Muscle of leg (tissue), 16 donors: ENCODE measurements at places on chromosomes 4 and X.

DNA sequence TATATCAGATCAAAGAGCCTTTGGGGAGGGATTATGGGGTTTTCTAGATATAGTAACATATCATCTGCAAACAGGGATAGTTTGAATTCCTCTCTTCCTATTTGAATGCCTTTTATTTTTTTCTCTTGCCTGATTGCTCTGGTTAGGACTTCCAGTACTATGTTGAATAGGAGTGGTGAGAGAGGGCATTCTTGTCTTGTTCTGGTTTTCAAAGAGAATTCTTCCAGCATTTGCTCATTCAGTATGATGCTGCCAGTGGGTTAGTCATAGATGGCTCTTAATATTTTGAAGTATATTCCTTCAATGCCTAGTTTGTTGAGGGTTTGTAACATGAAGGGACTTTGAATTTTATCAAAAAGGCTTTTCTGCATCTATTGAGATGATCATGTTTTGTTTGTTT lies 25.6 kb upstream of the ABCB7 start:
- H3K4me1 ChIP-seq = no peaks in the 10 kb centered on the region
- H3K4me3 ChIP-seq = no peak overlapping the region
- H3K27ac ChIP-seq = no peak overlapping the region

DNA sequence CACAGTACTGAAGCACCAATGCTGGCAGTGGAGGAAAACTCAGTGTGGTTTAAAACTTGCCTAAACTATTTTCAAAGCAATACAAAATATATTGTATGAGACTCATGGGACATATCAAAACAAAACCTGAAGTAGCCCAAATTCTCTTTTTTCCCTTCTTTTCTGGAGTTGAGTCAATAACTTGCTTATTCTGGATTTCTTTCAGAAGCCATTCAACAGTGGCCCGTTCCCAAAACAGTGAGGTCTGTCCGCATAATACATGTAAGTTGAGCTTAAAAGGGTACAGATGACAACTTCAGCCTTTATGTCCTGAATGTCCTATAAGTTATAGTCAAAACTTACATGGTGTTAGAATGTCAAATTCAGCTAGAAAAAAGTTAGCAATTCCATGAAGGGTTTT lies 100.8 kb downstream of the SHISA3 start:
- H3K4me3 ChIP-seq = no peak overlapping the region
- H3K4me1 ChIP-seq = peaks cover 3% of the 10 kb centered on the region
- H3K27me3 ChIP-seq = no peaks in the 10 kb centered on the region

GRCh38 chr4:26959654-26960047 lies 99.0 kb downstream of the STIM2 start:
- no peak overlapping the region for H3K27ac ChIP-seq
- H3K36me3 ChIP-seq = peaks cover 5% of the 10 kb centered on the region
- DNase-seq = no peak

GRCh38 chr4:98796991-98797390 lies 131.9 kb downstream of the EIF4E start:
- no peak overlapping the region for H3K27ac ChIP-seq
- H3K36me3 ChIP-seq = no peaks in the 10 kb centered on the region
- H3K4me1 ChIP-seq = no peaks in the 10 kb centered on the region
- no peaks in the 10 kb centered on the region for H3K27me3 ChIP-seq
- no peak for DNase-seq

GRCh38 chrX:12794654-12795053 lies 3.4 kb downstream of the PRPS2 start:
- no peak for DNase-seq
- peaks cover 18% of the 10 kb centered on the region for H3K27me3 ChIP-seq
- H3K4me3 ChIP-seq = no peak overlapping the region
- no peak overlapping the region for H3K27ac ChIP-seq
- peaks cover 3% of the 10 kb centered on the region for H3K4me1 ChIP-seq

- no peaks in the 10 kb centered on the region for H3K4me1 ChIP-seq
- no peak for DNase-seq
- H3K27ac ChIP-seq = no peak overlapping the region
- no peak overlapping the region for H3K4me3 ChIP-seq
- no peaks in the 10 kb centered on the region for H3K27me3 ChIP-seq
Observed at GRCh38 chr4:95676190-95676589, 127.4 kb upstream of the UNC5C start.

DNA sequence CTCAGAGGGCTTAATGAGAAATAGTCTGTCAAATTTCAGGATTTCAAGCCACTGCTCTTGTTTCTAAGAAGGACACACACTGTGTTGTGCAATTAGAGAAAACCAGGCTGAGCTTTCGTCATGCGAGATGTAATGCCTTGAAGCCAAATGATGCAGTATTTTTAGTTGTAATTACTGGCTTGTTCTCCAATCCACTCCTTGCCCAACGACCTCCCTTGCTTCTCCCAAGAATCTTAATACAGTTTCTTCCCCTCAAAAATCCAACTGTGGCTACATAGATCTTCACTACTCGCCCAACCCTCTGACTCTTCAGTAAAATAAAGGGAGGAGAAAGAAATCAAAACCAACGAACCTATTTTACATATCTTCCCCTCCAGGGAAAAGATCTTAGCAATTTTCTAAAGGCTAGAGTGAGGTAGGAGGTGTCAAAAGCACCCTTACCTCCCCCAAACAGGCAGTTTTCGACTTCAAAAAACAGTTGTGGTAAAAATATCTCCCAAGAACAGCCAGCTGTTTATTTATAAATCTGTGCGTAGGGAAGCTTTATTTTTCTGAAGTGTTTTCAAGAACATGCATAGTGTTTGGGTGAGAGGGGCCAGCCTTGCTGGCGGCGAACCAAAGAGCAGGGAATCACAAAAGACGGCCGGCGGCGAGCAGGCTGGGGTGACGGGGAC lies 68.7 kb downstream of the MGST2 start:
- peaks cover 24% of the 10 kb centered on the region for H3K4me1 ChIP-seq
- DNase-seq = peak; percentile 35
- peak overlapping the region; percentile 53 for H3K4me3 ChIP-seq
- peak overlapping the region; percentile 84 for H3K27ac ChIP-seq

DNA sequence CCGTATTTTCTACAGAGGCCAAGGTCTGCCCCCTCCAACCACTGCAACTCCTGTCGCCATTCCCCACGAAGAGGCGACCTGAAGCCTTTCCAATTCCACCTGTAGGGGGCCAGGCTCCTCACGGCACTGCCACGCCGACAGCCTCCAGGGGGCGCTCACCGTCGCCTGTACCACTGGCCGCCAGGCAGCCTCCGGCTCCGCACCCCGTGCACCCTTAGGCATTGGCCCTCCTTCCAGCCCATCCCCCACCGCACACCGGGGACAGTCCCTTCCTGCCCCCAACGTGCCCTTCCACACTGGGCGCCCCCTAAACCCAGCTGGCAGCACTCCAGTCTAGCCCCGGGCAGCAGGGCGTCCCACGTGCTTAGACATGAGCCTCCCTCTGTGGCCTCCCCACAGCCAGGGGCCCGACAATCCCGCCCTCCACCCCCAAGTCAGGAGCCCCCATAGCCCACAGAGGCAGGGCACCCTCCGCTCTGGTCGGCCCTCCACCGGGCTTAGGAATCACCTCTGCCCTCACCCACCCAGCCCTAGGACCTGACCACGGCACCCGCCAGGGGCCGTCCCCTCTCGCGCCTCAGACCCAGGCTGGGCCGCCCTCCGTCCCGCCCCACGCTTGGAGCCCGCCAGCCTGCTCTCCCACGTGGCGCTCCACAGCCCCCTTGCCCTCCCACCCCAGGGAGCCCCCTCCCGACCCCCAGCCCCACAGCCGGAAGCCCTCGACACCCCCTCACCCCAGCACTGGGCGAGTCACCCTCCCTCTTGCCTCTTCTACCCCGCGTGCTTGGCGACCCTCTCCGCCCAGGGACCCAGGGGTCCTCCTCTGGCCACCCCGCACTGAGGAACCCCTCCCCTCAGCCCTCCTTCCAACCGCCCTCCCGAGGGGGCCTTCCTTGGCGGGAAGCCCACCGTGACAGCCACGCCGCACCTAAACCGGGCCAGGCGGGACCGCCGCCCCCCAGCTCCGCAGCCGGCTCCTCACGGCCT lies 711 bp downstream of the PNMA6E start:
- H3K27ac ChIP-seq = no peak overlapping the region
- H3K27me3 ChIP-seq = peaks cover 5% of the 10 kb centered on the region
- H3K36me3 ChIP-seq = no peaks in the 10 kb centered on the region
- DNase-seq = no peak

DNA sequence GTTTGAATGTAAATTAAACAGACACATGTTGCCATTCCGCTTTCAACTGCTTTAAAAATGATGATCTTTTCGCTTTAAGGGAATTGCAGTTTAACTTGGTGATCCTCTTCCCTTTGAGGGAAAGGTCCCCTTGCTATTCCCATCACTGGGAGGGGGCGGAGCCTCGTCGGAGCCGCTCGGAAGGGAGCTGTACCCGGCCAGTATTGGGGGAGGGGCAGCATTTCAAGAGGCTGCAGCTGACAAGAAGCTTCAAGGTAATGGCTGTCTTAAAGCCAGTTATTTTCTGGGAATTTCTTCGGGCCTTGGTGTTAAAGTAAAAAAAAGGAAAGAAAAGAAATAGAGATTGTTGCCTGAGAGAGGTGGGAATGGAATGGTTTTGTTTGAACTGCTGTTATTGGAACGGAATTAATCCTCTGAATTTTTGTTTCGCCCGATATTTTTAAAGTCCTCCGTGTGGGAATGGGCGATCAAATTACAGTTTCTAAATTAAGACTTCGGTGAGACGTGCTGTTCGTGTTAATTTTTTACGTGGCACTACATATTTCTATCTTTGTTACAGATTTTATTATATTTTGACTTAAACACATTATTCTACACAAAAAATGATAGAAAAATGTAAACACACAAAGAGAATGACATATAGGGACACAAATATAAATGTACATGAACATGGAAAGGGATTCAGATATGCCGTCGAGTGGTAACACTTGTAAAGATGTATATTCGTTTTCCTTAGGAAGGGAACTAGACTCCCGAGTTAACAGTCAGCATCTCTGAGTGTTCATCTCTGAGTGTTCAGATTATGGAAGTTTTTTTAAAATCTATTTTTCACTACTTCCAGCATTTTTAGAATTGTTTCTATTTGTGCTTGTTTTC lies 9.2 kb downstream of the PWWP3B start:
- H3K27me3 ChIP-seq = peaks cover 8% of the 10 kb centered on the region
- peak; percentile 87 for DNase-seq
- H3K27ac ChIP-seq = peak overlapping the region; percentile 59
- H3K4me3 ChIP-seq = peak overlapping the region; percentile 39

- no peak overlapping the region for H3K4me3 ChIP-seq
- H3K27me3 ChIP-seq = no peaks in the 10 kb centered on the region
- no peaks in the 10 kb centered on the region for H3K4me1 ChIP-seq
- no peaks in the 10 kb centered on the region for H3K36me3 ChIP-seq
- H3K27ac ChIP-seq = no peak overlapping the region
- no peak for DNase-seq
Observed at GRCh38 chr4:173990869-173991210, 292.6 kb downstream of the FBXO8 start.

- peak overlapping the region; percentile 57 for H3K27ac ChIP-seq
- H3K4me3 ChIP-seq = no peak overlapping the region
- DNase-seq = peak; percentile 88
- no peaks in the 10 kb centered on the region for H3K36me3 ChIP-seq
- H3K4me1 ChIP-seq = peaks cover 5% of the 10 kb centered on the region
Observed at GRCh38 chr4:168569066-168569930, 72.4 kb downstream of the PALLD start.

GRCh38 chr4:165684177-165684805 lies 188.7 kb upstream of the TLL1 start:
- H3K4me1 ChIP-seq = no peaks in the 10 kb centered on the region
- H3K36me3 ChIP-seq = no peaks in the 10 kb centered on the region
- no peaks in the 10 kb centered on the region for H3K27me3 ChIP-seq
- DNase-seq = peak; percentile 56

GRCh38 chr4:75229806-75230570 lies 284.2 kb downstream of the RCHY1 start:
- no peaks in the 10 kb centered on the region for H3K36me3 ChIP-seq
- no peak overlapping the region for H3K27ac ChIP-seq
- H3K27me3 ChIP-seq = no peaks in the 10 kb centered on the region
- no peak overlapping the region for H3K4me3 ChIP-seq
- H3K4me1 ChIP-seq = no peaks in the 10 kb centered on the region

DNA sequence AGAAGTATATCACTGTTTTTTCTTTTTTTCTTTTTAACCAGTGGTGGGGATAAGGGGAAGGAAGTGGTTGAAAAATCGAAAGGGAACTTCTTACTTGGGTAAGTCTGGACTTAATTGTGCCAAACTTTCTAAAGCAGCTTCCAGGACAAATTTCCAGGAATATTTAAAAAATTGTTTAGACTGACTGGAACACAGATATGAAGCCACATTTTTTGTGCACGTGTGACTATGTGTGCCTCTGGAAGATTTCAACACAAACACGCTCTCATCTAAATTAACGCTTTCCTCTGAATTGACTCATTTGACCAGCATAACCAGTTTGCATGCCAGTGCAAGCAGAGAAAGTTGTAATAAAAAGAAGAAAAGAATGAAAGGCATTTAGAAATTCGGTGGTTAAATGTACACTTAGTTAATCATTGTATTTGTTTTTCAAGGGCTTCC lies 18.8 kb upstream of the YTHDC1 start:
- no peaks in the 10 kb centered on the region for H3K4me1 ChIP-seq
- H3K4me3 ChIP-seq = no peak overlapping the region
- H3K27ac ChIP-seq = no peak overlapping the region
- no peaks in the 10 kb centered on the region for H3K27me3 ChIP-seq
- no peak for DNase-seq
- H3K36me3 ChIP-seq = no peaks in the 10 kb centered on the region

DNA sequence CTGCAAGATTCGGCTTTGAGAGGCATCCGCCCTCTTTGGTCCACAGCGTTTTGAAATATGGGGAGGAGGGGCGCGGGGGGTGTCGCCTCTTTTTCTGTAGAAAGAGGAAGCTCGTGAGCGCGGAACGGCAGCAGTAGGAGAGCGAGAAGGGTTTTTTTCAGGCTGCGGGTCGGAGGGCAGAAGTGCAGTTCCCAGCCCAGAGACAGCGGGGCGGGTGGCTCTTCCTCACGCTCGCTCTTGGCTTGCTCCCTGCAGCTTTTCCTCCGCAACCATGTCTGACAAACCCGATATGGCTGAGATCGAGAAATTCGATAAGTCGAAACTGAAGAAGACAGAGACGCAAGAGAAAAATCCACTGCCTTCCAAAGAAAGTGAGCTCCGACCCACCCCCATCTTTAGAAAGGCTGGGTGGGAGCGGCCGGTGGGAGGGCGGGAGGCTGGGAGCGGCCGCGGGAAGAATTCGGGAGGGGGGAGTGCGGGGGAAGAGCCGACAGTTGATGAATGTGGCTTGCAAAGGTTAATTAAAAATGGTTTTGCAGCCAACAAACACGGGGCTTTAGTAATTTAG lies 1.2 kb downstream of the TMSB4X start:
- no peaks in the 10 kb centered on the region for H3K36me3 ChIP-seq
- peak overlapping the region; percentile 85 for H3K4me3 ChIP-seq
- peak overlapping the region; percentile 97 for H3K27ac ChIP-seq

DNA sequence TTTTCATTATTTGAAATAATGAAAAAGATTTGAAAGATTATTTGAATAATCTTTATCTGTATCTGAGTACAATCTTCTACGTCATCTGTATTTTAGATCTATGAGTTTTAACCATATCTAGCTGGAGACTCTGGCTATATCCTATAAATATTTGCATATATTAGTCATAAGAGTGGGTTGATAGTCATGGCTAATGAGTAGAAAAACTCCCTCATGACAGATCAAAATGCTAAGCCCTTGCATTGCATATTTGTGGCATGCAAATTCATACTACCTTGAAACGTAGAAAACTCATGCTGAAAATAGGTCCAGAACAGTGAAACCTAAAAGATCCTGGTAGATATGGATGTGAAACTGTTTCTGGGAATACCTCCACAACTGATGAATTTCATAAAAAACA lies 291.3 kb downstream of the GALNTL6 start:
- DNase-seq = no peak
- H3K27me3 ChIP-seq = no peaks in the 10 kb centered on the region
- no peak overlapping the region for H3K4me3 ChIP-seq
- no peaks in the 10 kb centered on the region for H3K36me3 ChIP-seq
- no peak overlapping the region for H3K27ac ChIP-seq
